Activated CD4-positive, alpha-beta T cell treated with anti-CD3 and anti-CD28 coated beads, Interleukin-2, amount 50 U/mL, for 1 hour (primary cell): ENCODE measurements at places on chromosomes 5 and 9.

- DNase-seq: no peak
Observed at GRCh38 chr5:13945271-13945670, 783 bp upstream of the DNAH5 start.

- DNase-seq: no peak
Observed at GRCh38 chr5:129591508-129592160, 131.5 kb downstream of the ADAMTS19 start.

GRCh38 chr9:93116072-93116961 is 17.7 kb downstream of the NINJ1 start:
- DNase-seq: no peak

DNA sequence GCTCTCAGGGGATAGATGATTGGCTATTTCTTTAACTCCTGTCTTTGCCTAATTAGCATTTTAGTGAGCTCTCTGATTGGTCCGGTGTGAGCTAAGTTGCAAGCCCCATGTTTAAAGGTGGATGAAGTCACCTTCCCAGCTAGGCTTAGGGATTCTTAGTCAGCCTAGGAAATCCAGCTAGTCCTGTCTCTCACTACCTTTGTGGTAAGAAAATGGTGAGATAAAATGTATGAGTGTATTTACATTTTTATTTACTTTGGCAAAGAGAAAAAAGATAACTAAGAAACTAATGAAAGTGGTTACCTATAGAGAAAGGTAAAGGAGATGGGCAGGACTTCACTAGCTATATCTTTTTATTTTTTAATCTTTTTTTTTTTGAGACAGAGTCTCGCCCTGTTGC is 146.8 kb downstream of the RFK start:
- no peak for DNase-seq

DNA sequence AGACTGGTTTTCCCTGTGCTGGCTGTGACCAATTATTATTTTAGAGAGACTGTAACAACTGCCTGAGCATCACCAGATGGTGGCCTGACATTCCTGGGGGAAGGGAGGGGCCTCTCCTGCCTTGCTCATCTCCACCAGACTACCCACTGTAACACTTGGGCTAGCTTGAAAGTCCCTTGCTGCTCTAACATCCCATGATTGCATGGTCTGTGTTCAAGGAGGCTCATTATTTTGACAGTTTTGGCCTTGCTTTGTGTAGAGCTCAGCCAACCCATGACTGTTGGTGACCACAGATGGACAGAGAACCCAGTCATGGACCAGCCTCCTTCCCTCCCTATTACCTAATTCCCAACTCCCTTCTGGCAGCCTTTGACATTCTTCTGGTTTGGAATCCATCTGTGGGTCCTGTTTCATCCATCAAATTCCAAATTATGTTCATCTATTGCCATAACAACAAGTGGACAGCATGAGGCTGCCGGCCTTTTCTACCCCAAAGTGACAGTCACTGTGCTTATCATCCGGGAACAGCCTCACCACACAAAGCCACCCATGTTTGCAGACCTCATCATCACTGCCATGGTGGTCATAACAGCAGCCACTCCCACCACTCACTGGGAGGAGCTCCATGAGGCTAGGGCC is 49.0 kb upstream of the ICE1 start:
- DNase-seq: no peak
